NCI-H446 treated with DMSO at 0.1 percent for 48 hours (cell line): ENCODE measurements at places on chromosomes 12 and 14.

- DNase-seq = peak; percentile 64
Observed at GRCh38 chr12:96078231-96079135, 43.1 kb upstream of the LTA4H start.

GRCh38 chr12:52004042-52004648, 2.6 kb upstream of the TAMALIN start:
- no peak for DNase-seq

- peak; percentile 42 for DNase-seq
Observed at GRCh38 chr12:27383429-27384260, 51.0 kb downstream of the BMAL2 start.

DNA sequence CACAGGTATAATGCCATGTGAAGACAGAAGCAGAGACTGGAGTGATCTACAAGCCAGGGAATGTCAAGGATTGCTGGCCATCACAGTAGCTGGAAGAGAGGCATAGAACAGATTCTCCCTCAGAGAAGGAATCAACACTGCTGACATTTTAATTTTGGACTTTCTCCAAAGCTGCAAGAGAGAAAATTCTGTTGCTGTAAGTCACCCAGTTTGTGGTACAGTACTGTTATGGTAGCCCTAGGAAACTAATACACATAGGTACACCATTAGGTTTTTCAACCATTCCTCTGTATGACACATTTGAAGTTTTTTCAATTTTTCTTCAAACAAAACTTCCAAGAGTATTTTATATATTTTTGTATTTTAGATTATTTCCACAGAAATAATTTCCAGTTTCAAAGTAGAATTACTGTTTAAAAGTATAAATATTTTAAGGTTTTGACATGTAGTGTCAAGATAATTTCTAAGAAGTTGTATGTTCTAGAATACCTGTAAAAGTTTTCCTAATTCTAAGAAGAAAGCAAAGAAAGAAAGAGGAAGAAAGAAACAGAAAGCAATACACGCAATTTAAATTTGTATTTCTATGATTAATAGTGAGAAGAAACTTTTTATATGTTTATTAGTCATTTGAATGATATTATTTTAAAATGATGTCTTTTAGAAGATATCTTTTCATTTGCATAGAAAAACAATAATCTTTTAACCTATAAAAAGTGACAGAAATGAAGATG, 64.9 kb upstream of the CATSPERB start:
- no peak for DNase-seq

DNA sequence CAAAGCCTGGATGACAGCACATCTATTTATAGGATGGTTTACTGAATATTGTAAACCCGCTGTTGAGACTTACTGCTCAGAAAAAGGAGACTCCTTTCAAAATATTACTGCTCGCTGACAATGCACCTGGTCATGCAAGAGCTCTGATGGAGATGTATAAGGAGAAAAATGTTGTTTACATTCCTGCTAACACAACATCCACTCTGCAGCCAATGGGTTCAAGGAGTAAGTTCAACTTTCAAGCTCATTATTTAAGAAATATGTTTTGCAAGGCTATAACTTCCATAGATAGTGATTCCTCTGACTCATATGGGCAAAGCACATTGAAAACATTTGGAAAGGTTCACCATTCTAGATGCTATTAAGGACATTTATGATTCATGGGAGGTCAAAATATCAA, 201.7 kb downstream of the SNAPC1 start:
- DNase-seq = no peak

DNA sequence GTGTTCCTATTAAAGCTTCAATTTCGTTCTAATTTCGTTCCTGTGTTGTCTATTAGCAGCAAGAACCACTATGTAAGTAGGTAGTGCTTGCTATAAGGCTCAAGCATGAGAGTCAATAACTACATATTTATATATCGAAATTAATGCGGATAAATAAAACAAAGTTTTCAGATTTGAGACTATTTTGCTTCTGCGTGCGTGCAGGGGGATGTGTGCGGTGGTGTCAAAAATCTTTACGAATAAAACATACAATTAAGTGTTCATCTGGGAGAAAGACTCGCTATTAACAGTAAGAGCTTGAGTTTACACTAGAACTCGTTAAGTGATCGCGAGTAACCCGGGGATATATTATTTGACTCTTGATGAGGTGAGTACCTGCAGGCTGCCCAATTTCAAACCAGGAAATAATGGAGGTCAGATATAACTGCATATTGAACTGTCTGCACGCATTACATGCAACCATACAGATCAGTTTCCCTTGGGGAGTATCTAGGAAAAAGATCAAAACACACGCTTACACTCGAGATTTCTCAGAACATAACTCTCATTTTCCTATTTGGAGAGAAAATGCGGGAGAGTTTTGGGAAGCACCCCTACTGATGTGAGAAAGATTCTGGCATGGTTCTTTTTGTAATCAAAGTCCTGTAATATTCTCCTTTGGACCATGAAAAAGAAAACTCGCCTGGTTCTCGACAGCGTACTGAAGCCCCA, 813 bp downstream of the TWF1 start:
- DNase-seq = no peak

DNA sequence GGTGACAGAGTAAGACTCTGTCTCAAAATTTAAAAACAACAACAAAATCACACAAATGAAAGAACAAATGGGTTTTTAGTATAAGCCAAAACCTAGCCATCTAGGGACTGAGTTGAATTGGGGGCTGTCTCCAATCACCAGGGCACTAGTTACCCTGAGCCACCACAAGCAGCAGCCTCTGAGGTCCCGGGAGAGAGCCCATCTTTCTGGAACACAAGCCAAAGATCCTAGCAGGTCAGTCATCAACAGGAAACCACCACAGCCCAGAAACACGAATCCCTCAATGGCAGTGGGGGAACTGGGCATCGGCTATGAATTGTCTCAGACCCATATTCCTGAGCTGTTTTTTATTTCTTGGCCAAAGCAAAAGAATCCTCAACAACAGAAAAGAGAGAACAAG, 75.3 kb downstream of the KDM2B start:
- no peak for DNase-seq

GRCh38 chr12:6840761-6841515, at the start of gene GNB3:
TSS of gene GNB3 (plus strand) at chr12:6840925. CDS start at chr12:6841288, 363 bp downstream.
- DNase-seq = no peak
